ENCODE measurements at places on chromosomes 11 and 22.
A peak's percentile ranks its signal among the peaks of the same experiment; 100 is the strongest.

DNA sequence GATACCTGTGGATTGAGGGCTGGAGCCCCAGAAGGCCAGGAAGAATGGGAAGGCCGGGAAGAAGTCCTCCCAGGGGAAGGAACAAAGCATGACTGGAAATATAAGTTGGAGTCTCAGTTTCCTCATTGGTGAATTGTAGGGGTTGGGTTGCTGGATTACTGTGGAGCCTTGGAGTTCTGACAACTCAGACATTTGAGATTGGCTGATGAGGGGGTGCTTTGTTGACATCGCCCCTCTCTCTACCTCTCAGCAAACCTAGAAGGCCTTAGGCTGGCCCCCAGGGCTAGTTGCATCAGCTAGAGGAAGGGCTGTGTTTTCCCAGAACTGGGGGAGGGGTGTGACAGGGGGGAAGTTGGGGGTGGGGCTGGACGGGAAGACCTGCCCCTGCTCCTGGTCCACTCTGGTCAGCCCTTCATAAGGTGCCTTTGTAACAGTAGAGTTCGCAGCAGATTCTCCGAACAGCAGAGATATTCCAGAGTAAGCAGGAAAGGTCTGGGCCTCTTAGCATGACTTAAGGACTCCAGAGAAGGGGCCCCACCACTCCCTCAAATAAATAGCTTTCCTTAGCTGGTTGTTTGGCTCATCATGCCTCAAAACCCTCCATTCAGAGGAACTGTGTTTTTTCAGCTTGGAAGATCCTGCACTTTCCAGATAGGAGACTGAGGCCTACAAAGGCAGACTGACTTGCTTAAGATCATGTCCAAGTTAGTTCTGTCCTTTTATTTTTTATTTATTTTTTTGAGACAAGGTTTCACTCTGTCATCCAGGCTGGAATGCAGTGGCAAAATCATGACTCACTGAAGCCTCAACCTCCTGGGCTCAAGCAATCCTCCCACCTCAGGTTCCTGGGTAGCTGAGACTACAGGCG lies 12.5 kb upstream of the THRSP start:
- no peak for DNase-seq

DNA sequence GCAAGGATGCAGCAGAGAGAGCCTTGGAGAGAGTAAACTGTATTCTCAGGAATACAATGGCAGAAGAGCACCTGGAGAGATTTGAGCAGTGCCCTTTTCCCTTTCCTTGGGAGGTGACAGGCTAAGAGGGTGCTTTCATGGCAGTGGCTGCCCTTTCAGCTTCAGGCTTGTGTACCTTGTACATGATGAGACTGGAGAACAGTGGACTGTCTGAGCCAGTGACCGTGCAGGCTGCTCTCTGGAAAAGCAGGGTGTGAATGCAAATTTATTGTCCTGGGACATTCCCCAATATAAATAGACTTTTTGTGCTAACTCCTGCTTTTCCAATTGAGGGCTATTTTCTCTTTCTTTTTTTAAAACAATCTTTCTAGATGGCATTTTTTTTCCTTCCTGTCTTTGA lies 99.3 kb downstream of the TRIM44 start:
- DNase-seq = no peak

- no peak for DNase-seq
These were observed 103.4 kb downstream of the BRD1 start for GRCh38 chr22:49724030-49724892.

GRCh38 chr11:105054723-105055493 lies 9.8 kb upstream of the CARD16 start:
- DNase-seq = no peak

- DNase-seq = no peak
These were observed 19.7 kb upstream of the ARHGAP8 start for GRCh38 chr22:44732661-44733060.

DNA sequence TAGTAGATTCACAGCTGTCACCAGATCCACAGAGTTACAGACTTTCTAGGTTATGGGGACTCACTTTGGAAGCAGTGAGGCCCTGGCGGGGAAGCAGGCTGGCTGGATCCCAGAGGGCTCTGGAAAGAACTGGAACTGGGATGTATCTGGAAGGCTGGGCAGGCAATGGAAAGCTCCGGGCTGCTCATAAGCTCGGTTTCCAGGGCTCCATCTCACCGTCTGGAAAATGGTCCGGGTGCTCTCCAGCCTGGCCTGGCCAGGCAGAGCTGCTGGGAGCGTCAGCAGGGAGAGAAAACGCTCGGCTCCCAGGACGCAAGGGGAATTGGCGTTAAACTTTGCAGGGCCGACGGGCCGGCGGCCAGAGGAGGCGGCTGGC lies 335 bp upstream of the SEZ6L start:
- no peak for DNase-seq

DNA sequence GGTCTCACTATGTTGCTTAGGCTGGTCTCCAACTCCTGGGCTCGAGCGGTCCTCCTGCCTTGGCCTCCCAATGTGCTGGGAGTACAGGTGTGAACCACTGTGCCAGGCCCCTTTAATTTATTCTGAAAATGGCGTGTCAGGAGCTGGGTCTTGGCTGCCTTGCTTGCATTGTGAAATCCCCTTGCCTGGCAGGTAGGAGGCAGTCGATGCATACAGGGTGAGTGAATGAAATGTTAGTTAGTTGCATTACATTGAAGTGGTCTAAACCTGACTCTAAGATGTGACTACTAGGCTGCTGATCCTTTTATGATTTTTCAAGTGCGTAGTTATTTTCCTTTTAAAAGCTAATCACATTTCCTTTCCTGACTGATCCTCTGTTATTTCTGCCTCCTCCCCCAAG lies 42.9 kb downstream of the PARVB start:
- no peak for DNase-seq

DNA sequence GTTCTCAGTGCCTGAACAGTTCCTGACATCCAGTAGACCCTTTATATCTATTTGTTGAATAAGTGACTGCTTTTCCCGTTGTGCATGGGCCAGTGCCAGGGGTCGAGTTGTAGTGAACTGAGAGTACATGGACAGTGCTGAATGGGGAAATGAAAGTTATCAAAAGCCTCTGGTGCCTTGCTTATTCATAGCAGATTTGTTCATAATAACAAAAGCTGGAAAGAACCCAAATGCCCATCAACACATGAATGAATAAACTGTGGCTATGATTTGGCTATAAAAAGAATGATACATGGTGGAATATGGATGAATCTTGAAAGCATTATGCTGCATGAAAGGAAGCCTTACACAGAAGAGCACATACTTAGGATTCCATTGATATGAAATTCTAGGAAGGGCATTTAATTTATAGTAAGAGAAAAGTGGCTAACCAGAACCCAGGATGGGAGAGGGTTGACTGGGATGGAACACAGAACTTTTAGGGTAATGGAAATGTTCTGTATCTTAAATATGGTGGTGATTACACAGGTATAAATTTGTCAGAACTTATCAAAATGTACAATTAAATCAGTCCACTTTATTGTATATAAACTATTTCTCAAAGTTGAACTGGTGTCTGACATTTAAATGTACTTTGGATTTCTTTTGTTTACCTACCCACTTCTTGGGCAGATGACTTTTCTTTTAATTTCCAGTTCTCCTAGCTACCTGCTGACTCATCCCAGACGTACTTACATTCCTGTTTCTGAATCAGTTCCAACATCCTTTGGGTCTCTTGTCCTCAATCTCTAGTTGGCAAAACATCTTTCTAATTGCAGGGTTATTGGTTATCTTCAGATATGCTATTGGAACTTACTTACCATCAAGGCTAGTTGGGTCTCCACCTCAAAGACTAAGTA lies 42.8 kb downstream of the PACS1 start:
- DNase-seq = peak; percentile 90

DNA sequence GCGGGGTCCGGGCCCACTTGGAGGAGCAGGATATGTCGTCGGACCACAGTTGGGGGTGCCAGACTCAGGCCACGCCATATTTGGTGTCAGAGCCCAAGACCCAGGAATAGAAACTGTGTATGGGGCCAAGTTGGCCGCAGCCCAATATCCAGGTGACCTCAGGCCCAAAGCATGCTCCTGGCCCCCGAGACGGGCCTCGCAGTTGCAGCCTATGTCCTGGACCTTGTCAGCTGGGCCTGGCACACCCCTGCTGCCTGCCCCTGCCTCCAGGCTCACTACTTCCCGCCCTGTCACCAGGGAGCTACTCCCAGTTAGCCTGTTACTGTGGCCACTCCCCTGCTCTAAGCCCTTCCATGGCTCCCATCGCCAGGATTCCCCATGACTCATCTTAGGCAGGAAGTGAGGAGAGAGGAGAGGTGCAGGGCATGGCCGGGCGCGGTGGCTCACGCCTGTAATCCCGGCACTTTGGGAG lies 23.1 kb downstream of the A4GALT start:
- DNase-seq = peak; percentile 34

DNA sequence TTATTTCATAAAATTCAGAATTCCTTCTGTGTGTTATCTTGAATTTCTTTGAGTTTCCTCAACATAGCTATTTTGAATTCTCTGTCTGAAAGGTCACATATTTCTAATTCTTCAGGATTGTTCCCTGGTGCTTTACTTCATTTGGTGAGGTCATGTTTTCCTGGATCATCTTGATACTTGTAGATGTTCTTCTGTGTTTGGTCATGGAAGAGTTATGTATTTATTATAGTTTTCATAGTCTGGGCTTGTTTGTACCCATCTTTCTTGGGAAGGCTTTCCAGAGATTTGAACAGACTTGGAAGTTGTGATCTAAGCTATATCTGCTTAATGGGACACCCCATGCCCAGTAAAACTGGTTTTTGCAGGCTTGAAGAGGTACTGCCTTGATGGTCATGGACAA lies 149.6 kb downstream of the METTL15 start:
- no peak for DNase-seq

DNA sequence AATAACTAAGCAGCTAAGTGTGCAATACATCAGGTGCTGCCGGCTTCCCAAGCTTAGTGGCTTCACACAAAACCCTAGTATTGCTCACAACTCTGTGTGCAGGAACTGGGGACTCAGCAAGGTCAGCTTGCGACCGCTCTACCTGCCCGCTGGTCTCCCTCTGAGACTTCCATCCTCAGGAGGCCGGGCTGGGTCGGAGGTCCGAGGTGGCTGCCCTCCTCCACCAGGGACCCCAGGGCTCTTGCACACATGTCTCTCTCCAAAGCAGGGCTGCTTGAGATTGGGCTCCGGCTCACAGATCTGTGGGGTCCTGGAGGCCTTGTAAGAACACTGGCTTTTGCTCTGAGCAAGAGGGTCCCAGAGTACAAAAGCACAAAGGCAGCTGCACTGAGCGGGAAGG lies 25.4 kb upstream of the FGF19 start:
- no peak for DNase-seq

GRCh38 chr11:11220786-11221185 lies 132.3 kb downstream of the CSNK2A3 start:
- no peak for DNase-seq

GRCh38 chr11:134447696-134448095 lies 35.7 kb upstream of the B3GAT1 start:
- DNase-seq = no peak

DNA sequence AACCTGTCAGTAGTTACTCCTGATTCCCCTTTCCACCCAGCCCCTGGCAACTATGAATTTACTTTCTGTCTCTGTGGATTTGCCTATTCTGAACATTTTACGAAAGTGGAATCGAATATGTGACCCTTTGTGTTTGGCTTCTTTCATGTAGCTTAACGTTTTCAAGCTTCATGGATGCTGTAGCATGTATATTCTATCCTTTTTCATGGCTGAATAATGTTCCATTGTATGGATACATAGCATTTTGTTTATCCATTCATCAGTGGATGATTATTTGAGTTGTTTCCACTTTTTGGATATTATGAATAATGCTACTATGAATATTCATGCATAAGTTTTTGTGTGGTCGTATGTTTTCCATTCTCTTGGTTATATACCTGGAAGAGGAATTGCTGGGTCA lies 9.2 kb upstream of the GLB1L2 start:
- no peak for DNase-seq

- peak; percentile 71 for DNase-seq
These were observed 15.6 kb upstream of the UCP3 start for GRCh38 chr11:74024261-74025029.

DNA sequence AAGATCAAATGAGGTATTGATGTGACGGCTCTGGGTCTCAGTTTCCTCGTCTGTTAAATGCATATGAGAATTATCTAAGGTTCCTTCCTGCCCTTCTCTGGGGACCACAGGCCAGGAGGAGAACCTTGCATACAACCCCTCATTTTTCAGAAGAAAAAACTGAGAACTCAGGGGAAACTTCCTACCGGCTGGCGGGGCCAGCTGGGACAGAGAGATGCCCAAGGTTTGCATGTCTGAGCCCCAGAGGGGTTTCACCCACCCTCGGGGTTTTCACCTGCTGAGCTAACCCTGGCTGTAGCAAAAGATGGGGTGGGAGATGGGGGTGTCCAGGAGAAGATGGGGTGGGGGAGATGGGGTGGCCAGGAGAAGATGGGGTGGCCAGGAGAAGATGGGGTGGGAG lies 4.3 kb downstream of the TNFRSF13C start:
- no peak for DNase-seq

DNA sequence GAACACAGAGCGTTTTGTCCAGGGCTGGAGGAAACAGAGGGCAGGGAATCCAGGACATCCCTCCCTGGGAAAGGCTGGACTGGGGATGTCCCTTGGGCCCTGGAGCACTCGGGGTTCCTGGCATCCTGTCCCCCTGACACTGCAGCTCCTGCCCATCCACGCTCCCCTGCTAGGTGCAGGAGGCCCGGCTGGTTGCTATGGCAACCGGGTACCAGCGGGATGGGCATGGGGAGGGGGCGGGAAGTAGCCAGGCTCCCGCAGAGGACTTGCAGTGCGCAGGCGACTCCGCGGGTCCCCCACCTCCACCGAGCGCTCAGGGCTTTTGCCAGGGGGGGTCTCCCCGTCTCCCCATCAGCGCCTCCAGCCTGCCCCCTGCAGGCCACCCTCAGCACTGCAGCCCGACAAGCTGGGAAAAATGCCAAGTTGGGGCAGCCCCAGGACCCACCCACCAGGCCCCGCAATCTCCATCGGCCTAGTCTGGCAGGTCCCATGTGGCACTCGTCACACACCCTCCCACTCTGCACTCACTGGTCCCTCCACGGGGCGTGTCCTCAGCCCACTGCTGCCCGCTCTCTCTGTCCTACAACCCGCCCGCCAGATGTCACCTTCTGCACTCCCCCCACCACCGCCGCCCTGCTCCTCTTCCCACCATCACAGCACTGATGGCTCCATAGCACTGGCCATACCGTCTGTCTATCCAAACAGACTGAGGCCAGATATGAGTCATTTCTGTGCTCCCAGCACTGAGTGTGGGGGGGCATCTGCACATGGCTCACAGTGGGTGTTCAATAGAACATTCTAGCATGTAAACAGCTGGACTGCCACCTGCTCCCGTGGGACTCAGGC lies 31.5 kb downstream of the KIAA0930 start:
- DNase-seq = peak; percentile 24

- no peak for DNase-seq
These were observed 658.6 kb upstream of the ANO5 start for GRCh38 chr11:21534288-21534687.

DNA sequence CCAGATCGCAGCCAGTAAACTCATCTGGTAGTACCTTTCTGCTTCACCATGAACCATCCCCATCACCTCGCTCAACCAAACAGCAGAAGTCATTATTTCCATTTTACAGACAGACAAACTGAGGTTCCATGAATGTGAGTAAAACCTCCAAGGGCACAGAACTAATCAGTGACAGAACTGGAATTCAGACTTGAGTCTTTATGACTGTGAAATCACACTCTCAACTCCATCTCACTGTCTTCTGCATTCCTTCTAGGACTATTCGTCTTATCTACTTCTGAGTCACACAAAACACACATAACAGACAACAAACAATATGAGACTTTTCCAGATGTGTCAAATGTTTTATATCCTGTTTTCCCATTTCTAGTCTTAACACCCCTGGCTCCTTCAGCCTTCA lies 9.3 kb upstream of the NUP50 start:
- DNase-seq = peak; percentile 13
